ENCODE measurements at places on chromosomes 4 and X.

DNA sequence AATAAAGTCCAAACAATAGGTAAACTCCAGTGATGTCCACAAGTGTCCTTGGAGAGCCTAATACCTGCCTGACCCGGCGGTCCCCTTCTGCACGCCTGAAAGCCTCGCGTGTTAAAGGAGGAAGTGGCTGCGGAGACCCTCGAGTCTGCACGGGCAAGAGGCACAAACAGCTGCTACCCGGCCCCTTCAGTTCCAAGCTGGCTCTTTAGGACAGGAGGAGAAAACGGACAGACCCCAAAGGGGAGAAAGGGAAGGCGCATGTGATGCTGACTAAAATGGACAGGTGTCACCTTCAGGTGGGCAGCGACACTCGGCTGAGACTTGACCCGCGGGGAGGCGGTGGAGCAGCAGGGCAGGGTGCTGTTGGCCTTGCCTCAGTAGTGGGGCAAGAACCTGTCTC lies 102.7 kb upstream of the TENM3 start:
- no peak for DNase-seq

GRCh38 chrX:15468036-15468435 lies 25.1 kb downstream of the PIR start:
- no peak for DNase-seq

DNA sequence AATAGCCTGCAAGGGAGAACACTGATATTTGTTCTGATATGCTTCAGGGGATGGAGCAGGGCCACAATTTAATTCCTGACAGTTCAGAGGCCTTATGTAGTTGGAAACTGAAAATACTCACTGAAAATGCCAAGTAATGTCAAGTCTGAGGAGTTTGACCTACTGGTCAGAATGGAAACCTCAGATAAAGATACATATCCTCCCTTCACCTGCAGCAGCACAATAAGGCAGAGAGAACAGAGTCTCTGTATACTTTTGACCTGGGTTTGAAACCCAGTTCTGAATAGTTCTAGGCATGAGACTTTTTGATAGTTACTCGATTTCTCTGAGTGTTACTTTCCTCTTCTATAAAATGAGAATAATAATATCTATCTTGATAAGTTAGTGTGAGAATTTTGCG lies 65.8 kb upstream of the TRPC5 start:
- DNase-seq: no peak

DNA sequence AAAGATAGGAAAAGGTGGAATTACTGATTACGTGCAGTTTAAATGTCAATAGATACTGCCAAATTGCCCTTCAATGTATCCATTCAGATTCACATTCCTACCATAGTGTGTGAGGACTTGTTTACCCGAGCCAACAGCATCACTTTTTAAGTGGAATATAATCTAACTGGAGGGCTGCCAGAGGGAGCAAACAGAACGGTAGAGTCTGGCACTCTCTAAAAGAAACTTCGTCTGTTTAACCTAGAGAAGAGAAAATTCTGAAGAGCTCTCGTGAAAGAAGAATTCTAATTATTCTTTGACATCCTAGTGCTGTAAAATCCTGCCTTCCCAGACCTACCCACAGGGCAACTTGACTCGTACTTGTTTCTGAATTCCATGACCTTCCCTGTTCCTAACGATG lies 23.2 kb downstream of the SMIM43 start:
- no peak for DNase-seq

DNA sequence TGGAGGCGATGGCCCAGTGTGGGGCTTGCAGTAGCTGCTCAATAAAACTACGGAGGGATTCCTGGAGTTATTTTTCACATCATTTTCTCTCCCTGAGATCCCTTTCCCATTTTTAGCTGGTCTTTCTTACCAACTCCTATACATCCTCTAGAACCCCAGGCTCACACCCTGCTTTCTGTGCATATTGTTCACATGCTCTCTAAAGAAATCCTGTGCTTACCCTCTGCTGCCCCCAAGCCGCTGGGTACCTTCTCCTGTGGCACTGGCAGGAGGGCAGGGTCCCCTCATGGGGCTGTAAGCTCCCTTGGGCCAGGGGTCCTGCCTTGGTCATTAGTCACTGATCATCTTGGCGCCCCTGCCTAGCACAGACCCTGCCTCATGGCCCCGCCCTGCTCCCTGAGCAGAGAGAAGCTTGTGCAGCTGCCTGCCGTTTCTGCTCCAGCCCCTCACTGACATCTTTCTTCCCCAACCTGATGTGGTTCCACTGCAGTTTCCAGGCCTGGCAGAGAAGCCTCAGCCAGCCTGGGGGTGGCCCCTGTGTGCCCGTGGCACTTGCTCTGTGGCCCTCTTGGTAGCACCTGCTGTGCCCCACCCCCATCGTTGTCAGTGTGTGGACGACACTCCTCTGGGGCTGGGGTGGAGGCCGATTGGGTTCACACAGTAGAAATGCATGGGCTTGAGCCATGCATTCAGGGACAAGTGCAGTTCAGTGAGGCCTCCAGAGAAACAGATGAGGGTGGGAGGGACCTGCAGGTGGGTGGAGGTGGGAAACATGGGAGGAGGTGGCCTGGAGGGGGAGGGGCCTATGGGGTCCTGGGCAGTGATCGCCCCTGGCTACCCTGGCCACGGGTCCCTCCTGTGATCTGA lies 69.5 kb downstream of the WFS1 start:
- no peak for DNase-seq

DNA sequence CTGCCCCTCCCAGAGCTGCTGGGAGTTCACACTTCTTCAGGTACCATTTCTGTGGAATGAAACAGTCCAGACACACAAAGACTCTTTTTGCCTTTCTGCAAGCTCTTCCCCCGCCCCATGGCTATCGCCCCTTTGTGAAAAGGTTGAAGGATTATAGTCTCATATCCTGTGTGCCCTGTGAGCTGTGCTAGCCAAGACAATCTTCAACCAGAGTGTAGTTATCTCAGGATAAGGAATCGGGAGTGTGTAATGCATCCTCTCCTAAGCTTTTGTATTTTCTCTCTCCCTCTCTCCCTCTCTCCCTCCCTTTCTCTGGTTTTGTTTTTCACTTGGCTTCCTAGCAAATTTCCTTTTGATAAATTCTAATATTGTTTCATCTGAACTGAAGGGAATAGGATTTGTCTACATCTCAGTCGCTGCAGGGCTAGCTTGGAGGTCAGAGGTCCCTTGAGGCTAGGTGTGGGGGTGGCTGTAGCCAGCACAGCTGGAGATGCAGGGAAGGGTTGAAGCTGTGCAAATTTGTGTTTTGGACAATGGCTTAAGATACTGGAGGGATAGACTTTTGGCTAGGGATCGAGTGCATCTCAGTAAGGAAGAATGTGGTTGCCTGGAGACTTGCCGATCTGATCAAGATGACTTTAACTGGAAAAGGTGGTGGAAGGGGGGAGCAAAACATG lies 74.6 kb upstream of the NALF2 start:
- DNase-seq: no peak

GRCh38 chrX:46662188-46662958 lies 88.8 kb downstream of the CHST7 start:
- DNase-seq: no peak

DNA sequence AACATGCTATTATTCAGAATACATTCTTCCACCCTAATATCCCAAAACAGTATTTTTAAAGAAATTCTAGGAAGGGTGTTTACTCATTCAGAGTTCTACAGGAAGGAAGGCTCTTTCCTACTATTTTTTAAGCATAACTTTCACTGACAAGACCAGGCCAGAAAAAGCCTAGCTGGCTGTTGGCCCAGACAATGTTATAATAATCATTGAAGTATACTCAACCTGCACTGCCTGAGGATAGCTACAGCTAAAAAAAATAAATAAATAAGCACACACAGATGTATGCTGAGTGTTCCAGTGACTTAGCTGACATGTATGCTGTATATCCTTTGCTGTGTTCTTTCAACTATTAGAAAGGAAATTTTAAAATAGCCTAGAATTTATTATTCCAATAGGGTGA lies 145.8 kb upstream of the SPRY1 start:
- no peak for DNase-seq

- DNase-seq: no peak
Measured at GRCh38 chr4:145808021-145808650, 128.2 kb downstream of the C4orf51 start.

DNA sequence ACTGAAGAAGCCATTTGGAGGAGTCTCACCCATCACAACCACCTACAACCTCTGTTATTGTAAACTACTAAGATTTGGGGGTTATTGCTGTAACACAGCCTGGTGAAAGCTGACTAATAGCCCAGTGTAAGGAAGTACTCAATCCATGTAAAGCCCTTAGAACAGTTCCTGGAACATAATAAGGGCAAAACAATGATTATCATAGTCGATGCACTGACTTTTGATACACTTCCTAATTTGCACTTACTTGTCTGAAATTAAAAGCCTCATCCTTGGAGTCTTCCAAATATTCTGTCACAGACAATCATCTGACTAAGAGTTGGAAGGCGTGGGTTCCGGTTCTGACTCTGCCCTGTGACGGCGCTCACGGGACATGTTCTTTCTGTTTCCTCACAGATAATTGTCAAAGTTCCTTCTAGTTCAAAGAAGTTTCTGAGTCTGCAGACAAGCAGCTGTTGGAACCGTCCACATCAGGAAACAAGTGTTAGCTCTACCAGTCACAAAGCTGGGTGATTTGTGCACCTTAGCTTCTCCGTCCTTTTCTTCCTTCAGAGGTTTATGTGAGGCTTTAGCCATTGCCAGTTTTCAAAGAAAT lies 33.4 kb upstream of the RASGEF1B start:
- DNase-seq: no peak

Data from stimulated activated CD8-positive, alpha-beta memory T cell treated with anti-CD3 and anti-CD28 coated beads, Interleukin-4, amount 100 ng/mL, for 1 hour (primary cell).